ENCODE measurements at places on chromosomes 2 and 18.

- DNase-seq = no peak
These were observed 725.0 kb upstream of the SOX11 start for GRCh38 chr2:4967206-4967605.

- no peak for DNase-seq
These were observed 181.8 kb upstream of the RAB6C start for GRCh38 chr2:129797489-129798300.

- no peak for DNase-seq
These were observed 42.1 kb upstream of the TMEM131 start for GRCh38 chr2:98037666-98038336.

DNA sequence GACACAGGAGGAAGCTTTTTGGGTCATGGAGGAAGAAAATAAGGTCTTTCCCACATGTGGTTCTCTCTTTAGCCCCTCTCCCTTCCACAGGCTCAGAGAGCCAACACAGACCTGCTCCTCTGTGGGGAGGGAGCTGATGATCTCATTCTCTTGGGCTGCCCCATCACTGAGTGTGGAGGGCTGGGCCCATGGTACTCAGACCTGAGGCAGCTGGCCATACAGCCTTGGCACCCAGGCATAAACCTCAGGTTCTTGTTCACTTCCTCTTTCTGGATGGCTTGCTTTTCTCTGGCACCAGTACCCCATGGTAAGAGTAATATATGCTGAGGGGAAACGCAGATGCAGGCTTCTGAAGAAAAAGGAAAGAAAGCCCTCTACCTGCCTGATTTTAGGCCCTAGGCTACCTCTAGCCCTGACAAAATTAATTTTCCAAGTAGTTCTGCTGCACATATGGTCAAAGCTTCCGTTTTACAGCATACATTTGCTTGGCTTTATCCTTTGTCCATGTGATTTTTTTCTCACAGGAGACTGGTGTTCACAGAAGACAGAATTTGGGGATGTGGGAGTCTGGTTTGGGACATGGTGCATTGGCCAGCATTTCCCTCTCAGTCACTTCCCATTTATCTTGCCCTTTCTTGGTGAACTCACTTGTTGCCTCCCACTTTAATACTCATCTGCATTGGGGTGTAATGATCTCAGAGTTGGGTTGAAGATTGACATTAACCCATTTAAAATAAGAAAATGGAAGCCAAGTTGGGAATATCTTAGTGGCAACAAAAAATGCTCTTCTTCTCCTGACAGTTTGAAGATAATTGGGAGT, 11.1 kb downstream of the DHRS9 start:
- DNase-seq = no peak

- no peak for DNase-seq
These were observed 154.7 kb upstream of the LRP1B start for GRCh38 chr2:142285480-142285879.

DNA sequence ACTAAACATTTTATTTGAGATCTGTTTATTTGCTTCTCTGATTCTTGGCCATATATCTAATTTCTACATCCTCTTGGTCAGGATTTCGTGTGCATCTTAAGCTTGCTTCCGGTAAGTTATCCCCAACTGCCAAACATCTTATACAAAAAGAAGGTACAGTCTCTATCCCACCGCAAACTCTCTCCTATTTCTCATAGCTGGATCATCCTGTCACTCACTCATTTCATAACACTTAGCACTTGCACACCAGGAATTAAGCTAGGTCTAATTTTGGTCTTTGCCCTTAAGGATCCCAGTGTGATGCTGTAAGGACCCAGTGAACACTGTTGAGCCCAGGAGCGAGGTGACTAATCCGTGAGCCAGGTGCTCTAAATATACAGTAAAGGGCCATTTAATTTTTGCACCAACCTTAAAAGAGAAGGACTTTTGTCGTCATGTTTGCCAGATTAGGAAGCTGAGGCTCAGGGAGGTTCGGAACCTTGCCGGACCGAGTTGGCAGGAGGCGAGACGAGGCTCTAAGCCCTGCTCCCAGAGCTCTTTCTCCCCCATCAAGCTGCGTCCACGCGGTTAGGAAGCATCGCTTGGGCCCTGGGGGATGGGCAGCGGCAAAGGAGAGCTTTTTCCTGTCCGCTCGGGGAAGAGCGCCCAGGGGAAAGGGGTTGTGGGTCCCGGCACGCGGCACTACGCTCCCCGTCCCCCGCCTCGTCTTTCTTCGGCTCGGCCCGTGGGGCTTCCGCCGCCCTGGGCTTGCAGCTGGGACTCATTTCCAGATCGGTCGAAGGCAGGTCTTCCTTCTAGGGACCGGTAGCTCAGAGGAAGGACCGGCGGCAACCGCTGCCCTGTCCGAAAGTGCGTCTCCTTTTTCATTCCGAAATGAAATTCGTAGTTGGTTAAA, 4.1 kb upstream of the ITPRIPL1 start:
- no peak for DNase-seq

GRCh38 chr2:159795841-159796690, 1.9 kb downstream of the CD302 start:
- no peak for DNase-seq

GRCh38 chr2:145199042-145199441, 679.1 kb upstream of the ZEB2 start:
- DNase-seq = peak; percentile 75

DNA sequence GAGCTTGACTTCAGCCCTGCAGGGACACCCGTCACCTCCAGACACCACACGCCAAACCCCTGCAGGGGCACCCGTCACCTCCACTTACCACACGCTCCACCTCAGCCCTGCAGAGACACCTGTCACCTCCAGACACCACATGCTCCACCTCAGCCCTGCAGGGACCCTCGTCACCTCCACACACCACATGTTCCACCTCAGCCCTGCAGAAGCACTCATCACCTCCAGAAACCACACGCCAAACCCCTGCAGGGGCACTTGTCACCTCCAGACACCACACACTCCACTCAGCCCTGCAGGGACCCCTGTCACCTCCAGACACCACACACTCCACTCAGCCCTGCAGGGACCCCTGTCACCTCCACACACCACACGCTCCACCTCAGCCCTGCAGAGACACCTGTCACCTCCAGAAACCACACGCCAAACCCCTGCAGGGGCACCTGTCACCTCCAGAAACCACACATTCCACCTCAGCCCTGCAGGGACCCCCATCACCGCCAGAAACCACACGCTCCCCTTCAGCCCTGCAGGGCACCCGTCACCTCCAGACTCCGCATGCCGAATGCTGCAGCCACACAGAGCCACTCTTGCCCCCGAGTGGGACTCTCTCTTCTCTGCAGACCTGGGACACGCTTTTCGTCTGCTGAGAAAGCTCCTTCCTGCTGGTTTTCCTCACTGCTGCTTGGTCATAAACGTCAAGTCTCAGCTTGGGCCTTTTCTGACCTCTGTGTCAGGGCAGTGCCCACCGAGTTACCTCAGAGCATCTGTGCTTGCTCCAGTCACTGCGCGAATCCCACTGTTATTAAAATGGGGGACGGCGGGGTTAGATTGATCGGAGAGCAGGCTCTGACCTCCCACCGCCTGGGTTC, 77.5 kb upstream of the SALL3 start:
- no peak for DNase-seq

Measured in NCI-H1417 (cell line).